ENCODE measurements at places on chromosomes 7 and 10.

GRCh38 chr10:21832821-21833130 is 170.8 kb downstream of the DNAJC1 start:
- DNase-seq: no peak

DNA sequence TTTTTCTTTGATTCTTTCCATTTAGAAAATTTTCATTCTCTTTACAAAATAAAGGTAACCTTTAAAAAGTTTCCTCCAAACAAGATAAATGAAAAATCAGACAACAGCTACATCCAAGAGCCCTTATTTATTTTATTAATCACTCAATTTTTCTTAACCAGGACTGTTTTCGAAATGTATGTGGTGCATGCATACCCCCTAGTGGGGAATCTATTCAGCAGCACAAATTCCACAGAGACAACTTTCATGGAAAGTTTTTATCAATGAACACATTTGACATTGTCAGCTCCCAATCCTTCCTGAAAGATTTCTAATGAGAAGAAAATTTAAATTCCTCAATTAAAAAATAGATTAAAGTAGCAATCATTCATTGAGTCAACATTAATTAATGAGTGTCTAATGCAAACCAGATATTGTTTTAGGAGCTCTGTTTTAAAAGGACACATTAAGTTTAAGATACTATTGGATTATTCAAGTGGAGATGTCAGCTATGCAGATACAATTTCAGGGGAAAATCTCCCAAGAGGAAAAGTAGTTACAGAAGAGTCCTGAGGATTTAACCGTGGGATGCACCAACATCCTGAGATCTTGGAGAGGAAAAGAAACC is 5.2 kb upstream of the HTR7 start:
- no peak for DNase-seq

- DNase-seq: no peak
These were observed 18.0 kb downstream of the VSTM2A start for GRCh38 chr7:54560198-54560597.

DNA sequence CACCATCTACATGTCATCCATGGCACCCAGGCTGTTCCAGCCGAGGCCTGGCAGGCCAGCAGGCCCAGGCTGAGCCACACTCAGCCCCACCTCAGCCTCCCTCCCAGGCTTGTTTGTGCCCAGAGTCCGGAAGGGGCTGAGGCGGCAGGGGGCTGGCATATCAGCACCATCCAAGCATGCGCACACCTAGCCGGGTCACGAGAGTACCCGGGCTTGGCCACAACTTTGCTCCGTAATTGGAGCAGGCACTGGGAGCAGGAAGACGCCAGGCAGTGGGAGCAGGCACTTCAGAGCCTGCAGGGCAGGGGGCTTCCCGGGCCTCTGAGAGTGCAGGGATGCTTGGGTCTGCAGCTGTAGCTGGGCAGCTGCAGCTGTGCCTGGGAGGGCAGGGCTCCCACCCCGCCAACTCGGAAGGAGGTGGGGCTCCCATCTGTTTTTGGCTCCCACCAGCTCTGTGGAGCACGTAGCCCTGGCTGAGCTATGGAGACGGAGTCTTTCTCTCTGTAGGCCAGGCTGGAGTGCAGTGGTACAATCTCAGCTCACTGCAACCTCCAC is 15.2 kb upstream of the TSPAN15 start:
- DNase-seq: no peak

Measured in left renal cortex interstitium (tissue), 4 donors.